Ovary (tissue), 10 donors: ENCODE measurements at places on chromosomes 13 and 19. TPM values are rescaled to one million over a fixed set of nuclear protein-coding genes. Genes with fewer than 3 reads are reported as not detected.

Gene HIF3A
- total RNA-seq: 57.8 TPM

Gene GARIN5A
- 2.3 TPM for total RNA-seq

Gene ZNF473
- total RNA-seq: 7.7 TPM

- no peaks in the 10 kb centered on the region for H3K27me3 ChIP-seq
- H3K36me3 ChIP-seq: no peaks in the 10 kb centered on the region
- H3K27ac ChIP-seq: peak overlapping the region; percentile 66
- H3K4me1 ChIP-seq: peaks cover 13% of the 10 kb centered on the region
- peak; percentile 92 for DNase-seq
Measured at GRCh38 chr19:18274781-18275356, 617 bp upstream of the IQCN start.

DNA sequence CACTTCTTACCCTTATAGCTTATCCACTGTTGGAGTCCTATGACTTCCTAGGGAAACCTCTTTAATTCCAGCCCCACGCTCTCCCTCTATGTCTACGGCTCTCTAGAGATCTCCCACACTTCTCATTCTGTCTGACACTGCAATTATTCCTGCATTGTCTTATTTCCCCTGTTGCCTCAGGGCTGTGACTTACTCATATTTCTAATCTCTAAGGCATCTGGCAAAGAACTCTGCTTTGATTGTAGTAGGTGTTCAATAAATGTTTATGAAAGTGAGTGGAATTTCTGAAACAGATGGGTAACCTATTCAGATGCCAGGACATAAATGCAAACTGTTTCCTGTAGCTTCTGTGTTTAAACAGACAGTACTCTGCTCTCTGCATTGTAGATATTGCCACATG lies 102.4 kb upstream of the SERTM1 start:
- H3K4me3 ChIP-seq: no peak overlapping the region
- H3K27me3 ChIP-seq: no peaks in the 10 kb centered on the region
- no peak for DNase-seq
- no peaks in the 10 kb centered on the region for H3K4me1 ChIP-seq
- no peaks in the 10 kb centered on the region for H3K36me3 ChIP-seq

DNA sequence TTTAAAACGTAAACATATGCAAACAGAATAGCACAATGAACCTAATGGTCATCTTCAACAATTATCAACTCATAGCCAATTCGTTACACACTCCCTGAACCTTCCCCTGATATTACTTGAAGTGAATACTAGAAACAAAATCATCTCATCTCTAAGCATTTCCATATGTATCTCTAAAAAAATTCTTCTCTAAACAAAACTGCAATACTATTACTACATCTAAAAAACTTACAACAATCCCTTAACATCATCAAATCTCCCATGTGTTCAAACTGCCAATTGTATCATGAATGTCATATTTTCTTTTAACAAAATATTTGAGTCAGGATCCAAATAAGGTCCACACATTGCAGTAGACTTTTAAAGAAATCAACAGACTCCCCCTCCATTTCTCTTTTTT lies 61.4 kb downstream of the FRY start:
- DNase-seq: no peak
- no peaks in the 10 kb centered on the region for H3K27me3 ChIP-seq
- no peak overlapping the region for H3K4me3 ChIP-seq
- no peak overlapping the region for H3K27ac ChIP-seq

DNA sequence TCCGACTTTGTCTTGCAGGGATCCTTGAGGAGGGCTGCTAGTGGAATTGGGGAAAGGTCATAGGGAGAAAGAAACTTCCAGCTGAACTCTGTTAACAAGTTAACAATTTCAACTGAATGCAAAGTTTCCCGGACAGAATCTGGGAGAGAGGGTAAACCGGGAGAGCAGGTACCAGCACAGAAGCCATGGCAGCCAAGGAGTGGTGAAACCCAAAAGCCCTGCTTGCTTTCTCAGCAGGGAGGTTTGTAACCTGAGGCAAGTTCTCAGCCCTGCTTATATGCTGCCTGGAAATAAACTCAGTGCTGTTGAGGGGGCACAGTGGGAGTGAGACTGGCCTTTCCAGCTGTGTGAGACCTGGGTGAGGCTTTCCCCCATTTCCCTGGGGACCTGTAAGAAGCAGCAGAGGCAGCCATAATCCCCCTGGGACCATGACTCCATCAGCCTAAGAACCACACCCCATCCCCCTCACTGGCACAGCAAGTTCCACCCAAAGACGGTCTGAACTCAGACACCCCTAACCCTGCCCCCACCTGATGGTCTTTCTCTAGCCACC lies 84.0 kb downstream of the SUCLA2 start:
- no peak for DNase-seq
- H3K4me3 ChIP-seq: no peak overlapping the region
- H3K27me3 ChIP-seq: no peaks in the 10 kb centered on the region
- H3K36me3 ChIP-seq: no peaks in the 10 kb centered on the region
- no peak overlapping the region for H3K27ac ChIP-seq

DNA sequence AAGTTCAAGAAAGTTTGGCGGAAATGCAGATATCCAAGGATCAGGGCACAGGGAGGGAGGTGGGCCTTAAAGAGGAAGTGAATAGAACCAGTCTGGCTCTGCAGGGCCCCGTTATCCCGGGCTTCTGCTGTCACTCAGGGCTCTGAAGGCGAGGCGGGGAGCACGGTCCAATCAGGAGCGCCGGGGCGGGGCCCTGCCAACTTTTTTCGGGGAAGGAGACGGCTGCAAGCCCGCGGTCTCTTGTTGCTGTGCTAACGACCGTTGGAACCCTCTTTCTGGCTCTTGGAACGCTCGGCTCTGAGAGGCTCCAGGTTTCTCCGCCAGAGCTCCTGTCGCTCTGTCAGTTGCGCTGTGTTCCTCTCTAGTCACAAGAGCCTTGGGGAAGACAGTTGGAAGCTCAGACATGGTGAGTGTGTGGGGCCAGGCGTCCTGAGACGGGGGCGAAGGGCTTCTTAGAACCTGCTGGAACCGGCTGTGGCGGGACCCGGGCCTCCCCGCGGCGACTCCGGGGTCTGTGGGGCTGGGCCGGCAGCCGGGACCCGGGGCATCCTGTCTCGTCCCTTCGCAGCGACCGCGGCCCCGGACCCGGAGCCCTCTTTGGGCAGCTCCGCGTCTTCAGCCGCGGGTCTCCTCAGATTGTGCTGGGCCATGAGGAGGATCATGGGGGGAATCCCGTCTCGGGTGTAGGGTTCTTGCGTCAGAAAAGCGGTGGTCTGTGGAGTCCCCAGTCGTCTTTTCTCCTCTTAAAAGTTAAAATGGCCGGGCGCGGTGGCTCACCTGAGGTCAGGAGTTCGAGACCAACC lies 27.7 kb downstream of the ZNF844 start:
- no peaks in the 10 kb centered on the region for H3K27me3 ChIP-seq
- peak; percentile 79 for DNase-seq
- no peaks in the 10 kb centered on the region for H3K36me3 ChIP-seq
- peak overlapping the region; percentile 62 for H3K4me3 ChIP-seq
- peaks cover 3% of the 10 kb centered on the region for H3K4me1 ChIP-seq

DNA sequence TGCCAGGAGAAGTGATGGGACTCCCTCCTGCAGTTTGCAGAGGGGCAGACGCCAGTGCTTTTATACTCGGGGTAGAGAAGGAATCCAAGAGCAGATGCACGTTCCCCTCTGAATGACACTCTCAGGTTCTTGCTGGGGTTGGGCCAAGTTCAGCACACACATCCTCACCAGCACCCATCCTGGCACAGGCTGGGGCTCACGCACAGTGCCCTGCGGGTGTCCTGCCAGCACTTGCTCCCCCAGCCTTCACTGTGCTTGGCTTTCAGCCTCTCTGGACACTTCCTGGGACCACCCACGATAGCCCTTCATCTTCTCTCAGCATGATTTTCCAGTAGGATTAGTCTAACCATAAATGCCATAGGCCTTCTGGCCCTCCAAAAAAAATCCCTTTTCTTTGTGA lies 158.6 kb downstream of the ZNF536 start:
- no peak overlapping the region for H3K27ac ChIP-seq
- no peaks in the 10 kb centered on the region for H3K4me1 ChIP-seq
- DNase-seq: no peak
- H3K27me3 ChIP-seq: no peaks in the 10 kb centered on the region
- H3K4me3 ChIP-seq: no peak overlapping the region
- H3K36me3 ChIP-seq: no peaks in the 10 kb centered on the region

GRCh38 chr13:33194820-33195692 lies 90.5 kb downstream of the STARD13 start:
- H3K4me3 ChIP-seq: no peak overlapping the region
- no peak overlapping the region for H3K27ac ChIP-seq
- H3K4me1 ChIP-seq: peaks cover 10% of the 10 kb centered on the region
- no peak for DNase-seq

Gene CYP2F1
- not detected for total RNA-seq

DNA sequence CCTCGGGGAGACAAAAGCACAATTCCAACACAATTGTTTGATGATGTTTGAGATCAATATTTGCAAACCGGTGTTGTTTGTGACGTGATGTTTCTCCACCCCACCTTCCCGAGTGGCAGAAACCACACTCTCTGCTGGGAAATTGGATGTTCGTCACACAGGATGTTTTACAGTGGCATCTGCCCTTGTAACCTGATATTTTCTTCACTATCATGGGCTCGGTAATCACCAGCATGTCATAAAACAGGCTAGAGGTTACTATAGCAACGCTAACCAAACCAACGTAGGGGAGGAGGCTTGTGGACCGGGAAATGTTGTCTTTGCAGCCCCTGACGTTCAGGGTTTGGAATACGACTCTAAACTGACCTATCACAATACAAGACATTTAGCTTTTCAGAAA lies 454.5 kb downstream of the IRS2 start:
- no peaks in the 10 kb centered on the region for H3K36me3 ChIP-seq
- H3K4me3 ChIP-seq: no peak overlapping the region
- no peak for DNase-seq
- no peak overlapping the region for H3K27ac ChIP-seq
- no peaks in the 10 kb centered on the region for H3K4me1 ChIP-seq

DNA sequence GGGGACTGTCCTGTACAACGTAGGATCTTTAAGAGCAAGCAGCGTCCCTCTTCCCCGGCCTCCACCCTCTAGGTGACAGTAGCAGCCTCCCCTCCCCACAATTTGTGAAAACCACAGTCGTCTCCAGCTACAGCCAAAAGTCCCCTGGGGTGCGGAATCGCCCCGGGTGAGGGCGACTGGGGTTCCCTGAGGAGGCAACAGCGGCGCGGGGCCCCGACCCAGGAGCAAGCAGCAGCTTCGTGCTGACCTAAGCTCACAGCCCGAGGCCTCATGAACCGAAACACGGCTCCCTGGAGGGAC lies 322 bp downstream of the ZNF558 start:
- H3K4me1 ChIP-seq: peaks cover 2% of the 10 kb centered on the region
- peak overlapping the region; percentile 93 for H3K4me3 ChIP-seq
- DNase-seq: no peak
- no peaks in the 10 kb centered on the region for H3K27me3 ChIP-seq

DNA sequence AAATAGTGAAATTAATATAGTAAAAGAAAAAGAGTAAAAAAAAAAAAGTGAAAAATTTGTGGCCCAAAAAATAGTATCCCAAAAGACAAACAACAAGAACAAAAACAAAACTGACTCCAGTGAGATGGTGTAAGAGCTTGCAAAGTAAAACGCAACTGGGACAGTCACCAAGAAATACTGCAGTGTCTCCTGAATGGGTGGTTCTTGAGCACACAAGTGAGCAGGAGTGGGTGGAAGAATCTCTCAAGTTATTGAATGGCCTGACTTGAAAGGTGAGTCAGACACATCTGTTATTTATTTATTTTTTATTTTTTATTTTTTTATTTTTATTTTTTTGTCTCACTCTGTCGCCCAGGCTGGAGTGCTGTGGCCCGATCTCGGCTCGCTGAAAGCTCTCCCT lies 1.9 kb downstream of the ZNF493 start:
- H3K36me3 ChIP-seq: no peaks in the 10 kb centered on the region
- H3K27me3 ChIP-seq: no peaks in the 10 kb centered on the region
- H3K27ac ChIP-seq: no peak overlapping the region

Gene LPAR6
- 15.9 TPM for total RNA-seq

DNA sequence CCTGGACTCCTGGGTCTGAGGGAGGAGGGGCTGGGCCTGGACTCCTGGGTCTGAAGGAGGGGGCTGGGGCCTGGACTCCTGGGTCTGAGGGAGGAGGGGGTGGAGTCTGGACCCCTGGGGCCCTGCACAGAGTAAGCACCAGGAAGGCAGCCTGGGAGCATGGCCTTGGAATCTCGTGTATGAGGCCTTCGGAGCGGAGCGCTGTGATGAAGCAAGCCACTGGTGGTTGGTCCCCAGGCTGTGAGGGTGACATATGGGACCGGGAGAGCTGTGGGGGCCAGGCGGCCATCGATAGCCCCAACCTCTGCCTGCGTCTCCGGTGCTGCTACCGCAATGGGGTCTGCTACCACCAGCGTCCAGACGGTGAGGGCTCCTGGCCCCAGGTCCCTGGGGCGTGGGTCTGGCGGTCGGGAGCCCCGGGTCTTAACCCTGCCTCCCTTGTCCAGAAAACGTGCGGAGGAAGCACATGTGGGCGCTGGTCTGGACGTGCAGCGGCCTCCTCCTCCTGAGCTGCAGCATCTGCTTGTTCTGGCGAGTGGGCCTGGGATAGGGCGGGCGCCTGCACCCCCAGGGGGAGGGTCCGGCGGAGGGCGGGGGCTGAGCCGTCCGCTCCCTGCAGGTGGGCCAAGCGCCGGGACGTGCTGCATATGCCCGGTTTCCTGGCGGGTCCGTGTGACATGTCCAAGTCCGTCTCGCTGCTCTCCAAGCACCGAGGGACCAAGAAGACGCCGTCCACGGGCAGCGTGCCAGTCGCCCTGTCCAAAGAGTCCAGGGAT lies 918 bp downstream of the TMEM190 start:
- H3K27me3 ChIP-seq: no peaks in the 10 kb centered on the region
- no peak for DNase-seq
- no peaks in the 10 kb centered on the region for H3K4me1 ChIP-seq
- H3K27ac ChIP-seq: no peak overlapping the region
